ENCODE measurements at places on chromosomes 1 and 21.

GRCh38 chr1:209708297-209708696 lies 3.7 kb downstream of the HSD11B1 start:
- no peak for DNase-seq

DNA sequence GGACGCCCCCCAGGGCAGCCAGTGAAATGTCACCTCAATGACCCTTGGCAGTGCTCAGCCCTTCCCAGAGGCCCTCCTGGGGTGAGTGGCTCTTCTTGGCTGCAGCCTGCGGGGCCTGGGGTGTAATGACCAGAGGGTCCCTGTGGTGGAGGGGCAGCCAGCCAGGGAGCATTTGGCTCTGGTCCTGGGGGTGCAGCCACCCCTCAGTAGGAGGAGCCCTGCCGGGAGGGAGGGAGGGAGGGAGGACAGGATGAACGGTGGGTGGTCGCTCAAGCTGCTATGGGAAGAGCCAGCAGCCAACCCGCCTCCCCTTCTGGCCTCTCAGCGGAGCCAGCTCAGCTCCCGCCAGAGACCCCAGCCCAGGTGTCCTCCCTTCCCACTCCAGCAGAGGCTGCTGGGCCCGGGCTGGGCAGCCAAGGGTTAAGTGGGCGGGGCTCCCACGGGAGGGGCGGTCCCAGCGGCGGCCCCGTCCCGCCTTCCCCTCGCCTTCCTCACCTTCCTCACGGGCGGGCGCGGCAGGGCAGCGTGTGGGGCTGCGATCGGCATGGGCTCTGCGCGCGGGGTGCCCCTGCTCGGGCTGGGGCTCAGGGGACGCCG lies 9.0 kb upstream of the PLCH2 start:
- DNase-seq, result peak; percentile 71

DNA sequence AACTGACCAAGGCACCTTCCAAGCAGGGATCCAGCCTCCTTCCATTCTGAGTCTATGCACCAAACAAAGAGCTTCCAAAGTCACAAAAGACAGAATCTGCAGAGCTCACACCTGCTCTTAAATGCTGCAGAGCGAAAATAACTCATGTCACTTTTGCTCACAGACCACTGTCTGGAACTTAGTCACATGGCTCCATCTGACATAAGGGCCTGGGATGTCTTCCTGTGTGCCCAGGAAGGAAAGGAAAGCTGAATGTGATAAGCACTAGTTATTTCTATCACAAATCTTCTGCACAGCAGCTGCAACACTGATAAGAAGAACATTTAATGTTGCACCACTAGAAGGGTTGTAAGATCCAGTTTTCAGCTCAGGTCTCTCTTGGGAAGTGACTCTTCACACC lies 39.5 kb upstream of the SGIP1 start:
- DNase-seq, result no peak

DNA sequence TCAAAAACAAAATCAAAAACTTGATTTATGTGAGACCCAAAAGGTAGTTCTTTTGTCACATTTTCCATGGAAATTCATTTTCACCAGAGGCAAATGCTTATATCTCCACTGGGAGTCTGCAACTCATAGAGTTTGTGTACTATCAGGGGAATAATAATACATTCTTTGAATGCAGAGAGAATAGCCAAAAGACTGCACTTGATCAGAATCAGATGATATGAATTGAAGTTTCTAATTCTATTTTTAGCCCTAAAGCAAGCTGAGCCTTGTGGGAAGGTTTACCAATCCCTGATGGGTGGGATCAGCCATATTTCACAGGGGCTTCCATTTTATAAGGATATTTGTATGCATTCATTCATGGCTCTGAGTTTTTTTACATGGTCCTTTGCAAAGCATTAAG lies 49.6 kb downstream of the TSEN15 start:
- DNase-seq, result no peak

DNA sequence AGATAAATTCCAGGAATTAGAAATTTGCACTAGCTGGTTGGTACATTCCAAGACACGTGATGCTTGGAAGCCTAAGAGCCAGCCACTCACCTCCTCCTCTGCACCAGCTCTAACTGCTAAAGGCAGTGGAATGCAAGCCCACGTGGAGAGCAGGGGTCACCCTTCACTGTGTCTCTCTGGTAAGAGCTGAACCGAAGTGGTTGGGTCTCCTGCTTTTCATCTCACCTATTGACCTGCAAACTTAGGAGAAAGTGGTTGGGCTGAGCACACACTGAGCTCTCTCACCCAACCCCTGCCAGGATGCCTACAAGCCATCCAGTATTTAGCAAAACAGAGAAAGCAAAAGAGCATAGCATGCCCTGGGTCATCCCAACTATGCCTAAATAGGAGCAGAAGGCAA lies 19.3 kb downstream of the HAO2 start:
- DNase-seq, result peak; percentile 14

DNA sequence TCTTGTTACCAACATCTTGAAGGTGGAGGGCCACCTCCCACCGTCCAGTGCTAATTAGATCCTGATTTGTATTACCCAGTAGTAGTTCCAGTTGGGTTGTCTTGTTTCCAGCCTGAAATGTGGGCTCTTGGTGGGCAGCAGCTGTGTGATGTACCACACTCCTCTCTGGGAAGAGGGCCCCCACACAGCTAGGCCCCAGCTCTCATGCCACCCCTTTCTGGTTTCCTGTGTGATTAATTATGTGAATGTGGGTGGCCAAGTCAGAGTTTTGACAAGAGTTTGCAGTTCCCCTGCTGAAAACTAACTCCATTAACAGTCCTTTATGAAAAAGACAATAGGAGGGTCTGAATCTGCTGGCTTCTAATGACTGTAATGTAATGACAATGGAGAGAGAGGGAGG lies 3.8 kb downstream of the HMGB4 start:
- DNase-seq, result no peak

DNA sequence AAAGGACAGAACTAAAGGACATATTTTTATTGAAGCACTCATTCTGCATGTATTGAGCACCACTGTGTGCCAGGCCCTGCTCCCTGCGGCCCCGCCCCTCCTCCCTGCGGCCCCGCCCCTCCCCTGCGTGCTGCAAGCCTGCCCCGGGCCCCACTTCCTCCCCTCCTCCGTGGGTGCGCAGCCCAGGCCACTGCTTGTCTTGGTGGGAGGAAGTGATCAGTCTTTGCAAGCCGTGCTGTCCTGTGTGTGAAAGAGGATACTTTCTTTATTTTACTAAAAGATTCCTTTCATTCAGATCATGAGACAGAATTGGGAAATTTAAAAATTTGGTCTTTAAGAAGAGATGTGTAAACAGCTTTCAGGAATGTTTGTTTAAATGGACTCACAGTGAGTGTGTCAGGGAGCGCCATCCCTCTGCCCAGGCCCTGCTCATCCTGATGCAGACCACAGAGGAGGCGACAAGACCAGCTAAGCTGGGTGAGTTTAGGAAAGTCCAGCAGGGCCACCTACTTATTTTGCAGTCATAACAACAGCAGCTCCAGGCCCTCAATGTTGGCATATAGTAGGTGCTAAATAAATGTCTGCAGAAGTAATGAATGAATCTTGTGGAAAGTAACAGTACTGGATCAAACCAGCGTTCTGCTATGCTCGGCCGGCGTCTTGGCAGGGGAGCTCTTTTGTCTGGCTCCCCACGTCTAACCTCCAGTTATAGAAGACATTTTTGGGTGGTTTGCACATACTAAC lies 88.3 kb upstream of the SELENON start:
- no peak for DNase-seq

GRCh38 chr1:157089789-157090188 lies 9.8 kb downstream of the ETV3L start:
- DNase-seq, result no peak

DNA sequence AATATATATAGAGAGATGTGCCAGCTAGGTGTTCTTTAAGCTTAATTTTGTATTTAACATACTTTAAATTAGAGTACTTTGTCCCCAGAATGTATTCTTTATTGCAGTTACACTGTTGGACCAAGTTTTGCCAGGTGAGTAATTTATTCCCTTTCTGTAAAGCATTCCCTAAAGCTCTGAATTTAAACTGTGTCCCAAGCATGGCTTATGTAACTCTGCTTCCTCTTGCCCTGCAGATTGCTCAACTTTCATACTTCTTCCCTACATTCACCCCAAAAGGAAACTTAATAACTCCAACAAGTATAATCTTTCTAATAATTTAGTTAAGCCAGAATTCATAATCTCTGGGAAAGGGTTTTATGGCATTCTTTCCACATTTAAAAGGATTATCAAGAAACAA lies 5.6 kb downstream of the LYPLAL1 start:
- DNase-seq, result no peak

DNA sequence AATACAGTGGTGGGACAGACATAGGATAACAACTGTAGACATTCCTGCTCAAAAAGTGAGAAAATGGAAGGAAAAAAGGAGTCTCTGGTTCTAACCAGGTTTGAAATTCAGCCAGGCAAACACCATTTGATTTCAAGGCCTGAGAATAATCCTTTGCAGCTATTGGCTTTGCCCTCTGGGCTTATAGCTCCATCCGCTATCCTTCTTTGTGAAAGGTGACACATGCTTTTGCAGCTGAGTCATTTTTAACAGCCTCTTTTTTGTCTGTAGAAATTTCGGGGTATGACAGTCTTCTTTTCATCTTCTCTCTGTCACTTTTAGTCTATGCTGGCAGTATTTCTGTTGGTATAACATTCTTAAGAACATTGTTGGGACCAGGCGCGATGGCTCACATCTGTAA lies 16.2 kb downstream of the SDHC start:
- DNase-seq, result no peak

DNA sequence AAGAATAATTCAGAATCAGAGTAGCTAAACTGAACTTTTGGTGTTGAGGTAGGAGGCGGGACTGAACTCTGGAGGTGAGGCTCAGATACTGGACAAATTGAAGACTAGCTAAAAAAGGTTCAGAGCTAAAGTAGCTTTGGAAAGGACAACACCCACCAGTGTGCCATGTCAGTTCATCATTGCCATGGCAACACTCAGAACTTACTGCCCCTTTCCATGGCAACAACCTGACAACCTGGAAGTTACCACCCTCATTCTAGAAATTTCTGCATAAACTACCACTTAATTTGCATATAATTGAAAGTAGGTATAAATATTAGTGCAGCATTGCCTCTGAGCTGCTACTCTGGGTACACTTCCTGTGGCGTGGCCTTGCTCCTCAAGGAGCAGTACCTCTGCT lies 30.3 kb upstream of the POGK start:
- no peak for DNase-seq

- DNase-seq, result no peak
These were observed 6.1 kb downstream of the LDLRAP1 start for GRCh38 chr1:25549273-25550154.

DNA sequence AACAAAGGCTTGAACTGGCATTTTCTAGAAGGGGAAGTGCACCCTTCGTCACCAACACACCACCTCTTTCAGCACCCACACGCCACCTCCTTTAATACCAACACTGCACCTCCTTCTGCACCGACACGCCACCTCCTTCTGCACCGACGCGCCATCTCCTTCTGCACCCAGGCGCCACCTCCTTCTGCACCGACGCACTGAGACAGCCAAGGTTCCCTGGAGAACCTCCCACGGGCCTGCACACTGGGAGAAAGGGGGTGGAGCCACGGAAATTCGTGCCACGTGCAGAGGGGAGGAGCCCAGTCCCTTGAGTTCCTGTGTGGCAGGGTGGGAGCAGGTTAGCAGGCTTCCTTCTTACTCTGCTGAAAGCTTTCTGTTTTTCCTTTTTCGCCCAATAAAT lies 327.9 kb upstream of the C1orf174 start:
- DNase-seq, result no peak

- DNase-seq, result no peak
These were observed 49.5 kb downstream of the OLFML2B start for GRCh38 chr1:161973924-161974845.

DNA sequence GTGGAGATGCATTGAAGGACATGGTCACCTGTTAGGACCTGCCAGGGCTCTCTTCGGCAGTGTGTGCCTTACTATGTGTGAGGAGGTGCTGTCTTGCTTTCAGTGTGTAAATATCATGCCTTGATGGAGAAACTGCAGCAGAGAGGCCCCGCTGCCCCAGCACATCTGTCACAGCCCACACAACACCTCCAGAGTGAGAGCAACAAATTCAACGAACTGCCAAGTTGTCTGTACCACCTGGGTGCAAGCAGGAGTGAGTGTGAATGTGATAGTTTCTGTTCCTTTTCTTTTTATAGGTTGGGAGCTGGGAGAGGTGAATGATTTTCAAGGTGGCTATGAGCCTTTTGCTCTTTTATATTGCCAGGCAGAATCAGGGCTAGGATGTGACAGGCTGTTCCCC lies 114.6 kb upstream of the KIAA0040 start:
- no peak for DNase-seq

GRCh38 chr1:15352128-15352957 lies 57.3 kb upstream of the EFHD2 start:
- DNase-seq, result no peak

GRCh38 chr1:43288785-43289706 lies 3.7 kb upstream of the C1orf210 start:
- DNase-seq, result no peak

DNA sequence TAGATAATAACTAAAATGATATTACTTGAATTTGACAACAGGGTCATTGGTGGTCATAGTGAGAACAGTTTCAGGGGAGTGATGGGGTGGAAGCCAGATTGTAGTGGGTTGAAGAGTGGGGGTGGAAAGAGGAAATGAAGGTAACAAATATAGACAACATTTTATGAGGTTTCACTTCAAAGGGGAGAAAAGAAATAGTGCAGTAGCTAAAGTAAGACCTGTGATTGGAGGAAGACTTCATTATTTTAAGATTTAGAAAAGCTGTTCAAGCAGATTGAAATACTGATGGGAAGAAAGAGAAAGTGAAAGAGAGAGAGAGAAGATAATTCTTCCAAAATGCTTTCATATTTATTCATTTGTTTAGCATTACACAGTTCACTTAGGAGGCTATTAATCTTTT lies 52.0 kb upstream of the KCNA3 start:
- no peak for DNase-seq

DNA sequence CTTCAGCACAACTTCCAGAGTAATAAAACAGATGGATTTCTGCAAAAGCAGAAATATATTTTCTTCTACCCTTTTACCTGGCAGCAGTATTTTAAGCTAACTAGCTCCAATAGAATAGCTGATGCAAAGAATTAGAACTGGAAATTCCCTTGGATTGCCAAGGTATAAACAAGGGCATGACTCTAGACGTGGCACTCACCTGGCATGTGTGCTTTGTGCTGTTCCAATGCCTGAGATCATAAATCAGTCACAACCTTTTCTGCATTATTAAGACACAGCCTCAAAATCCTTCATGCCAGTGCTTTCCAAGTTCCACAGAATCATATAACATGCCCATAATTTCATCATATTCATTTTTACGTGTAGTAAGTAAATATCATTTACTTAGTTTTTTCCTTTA lies 1048.7 kb downstream of the ADGRL2 start:
- no peak for DNase-seq

GRCh38 chr1:151144474-151145303 lies 1.7 kb downstream of the SEMA6C start:
- no peak for DNase-seq
